ENCODE measurements at places on chromosomes 16 and 17.

DNA sequence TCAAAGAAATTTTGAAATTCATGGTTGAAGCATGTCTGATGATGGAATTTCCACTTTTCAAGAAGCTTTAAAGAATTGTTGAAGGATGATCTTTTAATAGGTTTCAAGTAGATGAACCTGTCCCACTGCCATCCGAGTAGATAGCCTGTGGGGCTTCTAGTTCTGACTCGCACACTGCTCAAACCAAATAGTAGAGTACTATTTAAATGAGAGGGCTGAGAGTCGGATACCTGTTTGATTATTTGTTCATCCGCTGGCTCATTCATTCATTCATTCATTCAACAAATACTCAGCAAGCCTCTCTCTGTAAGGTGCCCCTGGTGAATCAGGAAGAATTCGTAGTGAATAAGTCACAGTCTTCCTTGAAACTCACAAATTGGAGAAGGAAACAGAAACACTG lies 108.2 kb upstream of the IRX5 start:
- DNase-seq: no peak

DNA sequence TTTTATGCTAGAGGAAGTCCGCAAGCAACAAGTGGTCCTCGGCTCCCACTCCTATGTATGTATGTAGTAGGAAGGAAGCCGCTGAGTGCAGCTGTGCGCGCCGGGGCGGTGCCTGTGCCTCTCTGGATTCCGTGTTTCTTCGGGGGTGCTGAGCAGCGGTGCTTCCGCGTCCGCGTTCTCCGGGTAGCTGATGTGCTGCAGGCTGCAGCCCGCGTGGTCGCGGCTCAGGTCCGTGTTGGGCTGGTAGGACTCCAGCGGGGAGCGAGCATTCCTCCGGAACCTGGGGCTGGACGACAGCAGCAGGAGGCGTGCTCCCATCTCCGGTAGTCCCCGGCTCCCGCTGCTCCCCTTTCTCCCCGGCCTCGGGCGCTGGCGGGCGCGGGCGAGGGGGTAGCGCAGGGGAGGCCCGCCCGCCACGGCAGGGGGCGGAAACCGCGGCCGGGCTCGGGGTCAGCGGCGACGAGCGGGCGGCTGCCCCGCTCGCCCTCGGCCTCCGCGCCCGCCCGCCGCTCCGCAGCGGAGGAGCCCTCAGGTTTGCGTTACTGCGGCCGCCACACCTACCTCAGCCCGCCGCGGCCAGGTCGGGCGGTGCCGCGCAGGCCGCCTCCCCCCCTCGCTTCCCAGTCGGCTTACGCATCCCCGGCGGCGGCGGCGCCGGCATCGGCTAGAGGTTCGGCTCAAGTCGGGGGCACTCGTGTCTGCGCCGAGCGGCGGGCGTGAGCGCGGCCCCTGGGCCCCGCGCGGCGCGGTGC lies 487 bp downstream of the C17orf67 start:
- DNase-seq: peak; percentile 40

- DNase-seq: no peak
Observed at GRCh38 chr17:35807371-35808144, 1.7 kb upstream of the TAF15 start.

DNA sequence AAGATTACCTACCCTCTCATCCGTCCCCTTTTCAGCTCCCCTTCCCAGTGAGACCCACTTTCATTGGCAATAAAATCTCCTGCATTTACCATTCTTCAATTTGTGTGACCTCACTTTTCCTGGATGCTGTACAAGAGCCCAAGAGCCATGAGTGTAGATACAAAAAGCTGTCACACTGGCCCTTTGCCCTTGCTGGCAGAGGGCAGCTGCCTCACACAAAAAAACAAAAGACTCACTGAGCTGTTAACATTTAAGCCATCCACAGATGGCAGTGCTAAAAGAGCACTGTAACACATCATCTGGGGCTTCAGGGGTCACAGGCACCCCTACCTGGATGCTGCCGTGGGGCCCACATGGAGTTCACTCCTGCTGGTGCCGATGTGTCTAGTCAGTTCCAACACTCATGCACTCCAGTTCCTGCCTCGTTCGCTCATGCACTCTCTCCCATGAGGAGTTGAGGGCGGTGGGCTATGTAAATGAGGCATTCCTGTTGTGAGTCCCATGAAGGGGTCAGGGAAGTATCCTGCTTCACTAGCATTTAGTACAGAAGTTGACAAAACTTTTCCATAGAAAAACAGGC lies 123.1 kb downstream of the CA10 start:
- DNase-seq: no peak

DNA sequence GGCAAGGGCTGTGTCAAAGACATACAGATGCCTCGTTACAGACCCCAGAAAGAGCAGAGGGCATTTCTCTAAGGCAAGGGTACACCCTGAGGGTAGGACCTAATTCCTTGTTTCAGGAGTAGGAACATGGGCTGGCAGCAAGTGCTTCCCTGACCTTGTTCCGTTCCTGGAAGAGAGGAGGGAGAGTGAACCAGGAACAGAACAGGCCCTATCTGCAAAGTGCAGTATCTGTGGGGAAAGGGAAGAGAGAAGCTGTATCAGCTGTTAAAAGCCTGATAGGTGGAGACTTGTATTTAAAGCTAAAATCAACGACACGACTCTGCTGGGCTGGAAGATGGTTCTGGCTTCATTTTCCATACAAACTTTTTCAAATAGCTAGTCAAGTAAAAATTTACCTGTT lies 26.1 kb upstream of the FASN start:
- no peak for DNase-seq
